ENCODE measurements at places on chromosomes 5 and 9.
A peak's percentile ranks its signal among the peaks of the same experiment; 100 is the strongest.

GRCh38 chr9:84502066-84502465 is 161.5 kb upstream of the SLC28A3 start:
- no peak for DNase-seq

- no peak for DNase-seq
Measured at GRCh38 chr5:123455095-123455494, 31.9 kb upstream of the CEP120 start.

GRCh38 chr5:179304466-179304865 is 40.8 kb downstream of the ADAMTS2 start:
- no peak for DNase-seq

- peak; percentile 36 for DNase-seq
Measured at GRCh38 chr5:88665750-88666215, 217.2 kb downstream of the MEF2C start.

- DNase-seq: no peak
Measured at GRCh38 chr5:16755641-16756040, 138.8 kb upstream of the RETREG1 start.

DNA sequence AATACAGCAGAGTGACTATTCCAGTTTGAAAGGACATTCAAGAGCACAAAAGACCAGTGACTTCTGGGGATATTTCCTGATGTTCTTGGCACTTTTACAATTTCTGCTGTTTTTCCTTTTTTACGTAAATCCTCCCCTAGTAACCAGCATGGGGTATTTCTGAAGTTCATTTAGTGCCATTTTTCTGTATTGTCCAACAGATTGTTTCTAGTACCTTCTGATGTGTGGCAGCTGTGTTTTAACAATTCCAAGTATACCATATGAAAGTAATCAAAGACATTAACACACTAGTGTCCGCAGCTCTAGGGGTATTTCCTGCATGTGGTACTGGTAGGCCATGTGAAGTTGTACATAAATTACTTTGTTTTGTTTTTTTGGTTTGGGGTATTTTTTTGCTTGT is 53.0 kb upstream of the SMARCA2 start:
- DNase-seq: no peak

DNA sequence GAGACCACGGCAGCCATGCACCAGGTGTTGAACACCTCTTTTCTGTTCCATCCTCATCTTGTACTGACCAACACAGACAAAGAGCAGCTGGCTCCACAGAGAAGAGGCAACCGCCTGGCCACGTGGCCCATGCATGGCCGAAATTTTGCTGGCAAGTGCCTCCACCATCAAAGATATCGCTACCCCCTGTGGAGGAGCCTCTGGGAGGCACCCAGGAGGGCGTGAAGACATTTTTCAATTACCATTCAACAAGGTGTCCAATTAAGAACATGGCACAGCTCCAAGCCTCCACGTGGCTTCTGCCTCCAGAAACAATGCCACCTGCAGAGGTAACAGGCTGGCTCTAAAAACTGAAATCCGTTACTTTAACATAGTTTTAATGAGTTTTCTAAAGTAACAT is 54.4 kb upstream of the CKS2 start:
- DNase-seq: no peak

DNA sequence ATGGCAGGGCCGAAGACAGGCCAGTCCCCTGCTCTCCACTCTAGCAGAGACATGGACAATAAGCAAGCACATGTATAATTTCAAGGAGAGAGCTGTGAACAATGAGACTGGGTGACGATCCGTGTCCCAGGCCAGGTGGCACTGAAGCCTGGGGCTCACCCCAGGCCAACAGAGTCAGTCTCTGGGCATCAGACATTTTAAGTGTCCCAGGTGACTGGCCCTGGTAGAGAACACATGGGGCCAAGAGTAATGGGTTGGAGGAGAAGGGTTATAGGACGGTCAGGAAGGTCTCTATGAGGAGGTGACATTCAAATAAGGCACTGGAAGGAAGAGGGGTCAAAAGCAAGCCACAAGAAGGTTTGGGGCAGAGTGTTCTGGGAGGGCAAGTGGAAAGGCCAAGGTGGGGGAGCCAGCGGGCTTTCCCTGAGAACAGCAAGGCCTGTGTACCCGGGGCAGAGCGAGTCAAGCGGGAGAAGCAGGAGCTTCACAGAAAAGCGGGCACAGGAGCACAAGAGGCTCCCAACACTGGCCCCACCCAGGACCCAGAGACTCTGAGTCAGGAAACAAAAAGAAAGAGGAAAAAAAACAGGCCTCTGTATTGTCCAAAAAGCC is 1.1 kb upstream of the AKNA start:
- DNase-seq: no peak

DNA sequence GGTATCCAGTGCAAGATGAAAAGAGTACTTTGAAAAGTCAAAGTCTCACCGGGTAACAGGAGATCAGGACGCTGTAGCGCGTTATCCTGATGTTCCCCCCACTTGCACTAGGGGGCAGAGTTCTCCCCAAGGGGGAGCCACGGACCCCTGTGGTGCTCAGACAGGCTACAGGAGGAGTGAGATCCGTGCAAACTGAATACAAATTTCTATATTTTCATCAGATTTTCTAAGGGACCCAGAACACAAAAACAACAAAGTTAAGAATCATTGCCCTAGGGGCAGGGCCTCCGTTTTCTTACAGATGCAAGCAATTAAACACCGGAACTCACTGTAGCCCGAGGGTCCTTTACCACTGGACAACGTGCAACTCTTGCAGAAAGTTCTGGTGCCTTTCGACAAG is 2.0 kb downstream of the MYO10 start:
- peak; percentile 20 for DNase-seq

- DNase-seq: no peak
Measured at GRCh38 chr5:154176181-154176580, 14.4 kb upstream of the GALNT10 start.

- no peak for DNase-seq
Measured at GRCh38 chr5:6498968-6499367, 50.3 kb downstream of the UBE2QL1 start.

Data from B cell (primary cell).